ENCODE measurements at places on chromosomes 11 and 22. TPM values are rescaled to one million over a fixed set of nuclear protein-coding genes. Genes with fewer than 3 reads are reported as not detected.

DNA sequence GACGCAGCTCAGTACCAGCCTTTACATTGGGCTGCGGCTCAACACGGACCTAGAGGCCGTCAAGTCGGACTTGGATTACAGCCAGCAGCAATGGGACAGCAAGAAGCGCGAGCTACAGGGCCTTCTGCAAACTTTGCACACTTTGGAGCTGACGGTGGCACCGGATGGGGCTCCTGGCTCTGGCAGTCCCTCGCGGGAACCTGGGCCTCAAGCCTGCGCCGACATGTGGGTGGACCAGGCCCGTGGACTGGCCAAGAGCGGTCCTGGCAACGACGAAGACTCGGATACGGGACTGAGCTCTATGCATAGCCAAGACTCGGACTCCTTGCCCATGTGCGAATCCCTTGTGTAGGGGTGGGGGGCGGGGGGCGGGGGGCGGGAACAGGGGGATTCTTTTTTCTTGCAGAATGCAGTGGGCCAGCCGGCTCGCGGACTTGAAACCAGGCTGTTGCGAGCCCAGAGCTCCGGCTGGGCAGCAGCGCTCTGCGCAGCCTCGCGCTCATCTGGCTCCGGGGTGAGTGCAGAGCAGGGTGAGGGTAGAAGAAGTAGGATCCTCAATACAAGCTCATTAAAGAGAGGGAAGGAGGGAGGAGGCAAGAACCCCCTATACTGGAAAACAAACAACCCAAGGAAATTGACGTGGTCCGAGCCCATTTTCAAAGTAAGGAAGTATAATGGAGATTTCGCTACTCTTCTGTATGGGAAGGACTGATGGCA is 1.8 kb downstream of the RASSF10 start:
- H3K27me3 ChIP-seq = peaks cover 86% of the 10 kb centered on the region
- peak overlapping the region; percentile 54 for H3K27ac ChIP-seq
- H3K4me1 ChIP-seq = peaks cover 34% of the 10 kb centered on the region
- peaks cover 6% of the 10 kb centered on the region for H3K36me3 ChIP-seq
- peak; percentile 68 for DNase-seq

DNA sequence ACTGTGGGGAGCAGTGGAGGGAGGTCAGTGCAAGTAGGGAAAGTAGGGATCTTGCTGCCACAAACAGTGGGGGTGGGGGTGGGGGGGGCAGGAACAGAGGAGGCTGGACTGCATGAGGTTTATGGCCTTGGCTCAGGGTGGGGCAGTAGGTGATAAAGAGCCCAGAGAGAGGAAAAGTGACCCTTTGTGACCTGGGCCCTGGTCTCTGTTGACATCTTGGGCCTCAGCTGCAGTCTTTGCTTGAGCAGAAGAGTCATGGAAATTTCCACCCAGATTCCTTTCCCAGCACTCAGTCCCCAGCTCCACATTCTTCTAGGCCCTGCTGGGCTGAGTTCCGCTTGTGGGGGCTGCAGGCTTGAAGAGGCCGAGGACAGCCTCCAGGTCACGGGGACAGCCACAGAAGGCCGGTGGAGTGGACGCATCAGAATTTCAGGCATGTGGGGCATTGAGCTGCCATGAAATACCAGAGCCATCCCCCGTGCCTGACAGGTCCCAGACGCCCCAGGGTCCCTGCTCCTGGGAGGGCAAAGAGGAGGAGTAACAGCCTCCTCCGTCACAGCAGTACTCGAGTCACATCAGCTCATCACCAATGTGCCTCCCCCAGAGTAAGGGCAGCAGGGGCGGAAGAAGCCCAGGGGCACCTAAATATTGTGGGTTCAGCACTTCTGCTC is 9.7 kb upstream of the MALAT1 start:
- H3K4me3 ChIP-seq = peak overlapping the region; percentile 78
- no peaks in the 10 kb centered on the region for H3K36me3 ChIP-seq
- H3K27ac ChIP-seq = peak overlapping the region; percentile 94

The CACNA1I gene
- 0.60 TPM for total RNA-seq

The TMA7B gene
- total RNA-seq = not detected

- no peak for DNase-seq
- peaks cover 36% of the 10 kb centered on the region for H3K36me3 ChIP-seq
These were observed 3.6 kb downstream of the SREBF2 start for GRCh38 chr22:41836551-41836950.

GRCh38 chr11:5929571-5930368 is 12.3 kb upstream of the OR56A3 start:
- H3K27me3 ChIP-seq = no peaks in the 10 kb centered on the region
- H3K27ac ChIP-seq = no peak overlapping the region
- no peak for DNase-seq

The ROM1 gene
- total RNA-seq = 1.4 TPM

DNA sequence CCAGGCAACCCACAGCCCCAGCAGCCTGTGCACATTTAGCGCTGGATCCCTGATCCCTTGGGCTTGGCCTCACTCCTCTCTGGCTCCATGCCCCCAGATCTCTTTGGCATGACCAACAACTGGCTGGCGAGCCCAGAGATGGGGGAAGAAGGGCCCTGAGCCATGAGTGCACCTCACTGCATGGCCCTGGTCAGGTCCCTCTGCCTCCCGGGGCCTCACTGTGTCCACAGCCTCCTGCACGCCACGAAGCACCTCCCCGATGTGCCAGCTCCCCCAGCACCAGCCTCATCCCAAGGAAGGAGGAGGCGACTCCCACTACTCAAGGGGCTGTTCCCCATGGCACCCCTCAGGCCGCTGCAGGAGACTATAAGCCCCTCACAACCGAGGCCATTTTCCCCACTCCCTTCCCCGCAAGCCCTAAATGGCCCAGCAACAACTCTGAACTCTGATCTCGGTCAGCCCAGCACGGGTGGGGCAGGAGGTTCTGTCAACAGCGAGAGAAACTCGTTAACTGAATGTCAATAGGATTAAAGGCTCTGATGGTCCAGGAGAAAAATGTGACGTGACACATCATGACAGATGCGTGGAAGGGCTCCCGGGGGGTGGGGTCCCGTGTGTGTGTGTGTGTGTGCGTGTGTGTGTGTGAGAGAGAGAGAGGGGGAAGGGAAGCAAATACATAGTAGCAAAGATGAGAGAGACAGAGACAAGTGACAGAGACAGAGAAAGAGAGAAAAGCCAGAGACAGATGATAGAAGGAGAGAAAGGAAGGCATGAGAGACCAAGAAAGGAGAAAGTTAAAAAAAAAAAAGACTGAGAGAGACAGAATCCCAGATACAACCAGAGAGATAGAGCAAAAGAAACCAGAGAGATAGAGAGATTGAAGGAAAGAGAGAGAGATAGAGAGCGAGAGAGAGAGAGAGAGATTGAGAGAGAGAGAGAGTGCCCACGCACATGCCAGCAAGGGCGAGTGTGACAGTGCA is 28.4 kb upstream of the SYT7 start:
- no peaks in the 10 kb centered on the region for H3K36me3 ChIP-seq
- H3K4me3 ChIP-seq = peak overlapping the region; percentile 26
- H3K27me3 ChIP-seq = peaks cover 6% of the 10 kb centered on the region
- DNase-seq = no peak
- peak overlapping the region; percentile 64 for H3K27ac ChIP-seq

DNA sequence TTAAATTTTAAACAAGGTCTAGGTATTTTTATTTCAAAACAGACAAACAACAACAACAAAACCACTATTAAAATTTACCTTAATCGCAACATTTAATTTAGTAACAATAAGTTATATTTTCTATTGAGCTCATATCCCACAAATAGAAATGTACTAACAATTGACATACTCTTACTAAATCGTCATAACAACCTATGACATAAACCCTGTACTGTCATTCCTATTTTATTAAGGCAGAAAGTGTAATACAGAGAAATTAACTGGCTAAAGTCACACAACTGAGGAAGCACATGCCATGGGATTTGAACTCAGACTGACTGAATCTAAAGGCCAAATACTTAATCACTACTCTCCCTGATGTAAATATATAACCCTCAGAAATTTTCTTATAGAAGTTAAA is 3.0 kb downstream of the KIF18A start:
- H3K36me3 ChIP-seq = no peaks in the 10 kb centered on the region
- no peak overlapping the region for H3K27ac ChIP-seq
- H3K27me3 ChIP-seq = no peaks in the 10 kb centered on the region
- H3K4me1 ChIP-seq = peaks cover 33% of the 10 kb centered on the region

DNA sequence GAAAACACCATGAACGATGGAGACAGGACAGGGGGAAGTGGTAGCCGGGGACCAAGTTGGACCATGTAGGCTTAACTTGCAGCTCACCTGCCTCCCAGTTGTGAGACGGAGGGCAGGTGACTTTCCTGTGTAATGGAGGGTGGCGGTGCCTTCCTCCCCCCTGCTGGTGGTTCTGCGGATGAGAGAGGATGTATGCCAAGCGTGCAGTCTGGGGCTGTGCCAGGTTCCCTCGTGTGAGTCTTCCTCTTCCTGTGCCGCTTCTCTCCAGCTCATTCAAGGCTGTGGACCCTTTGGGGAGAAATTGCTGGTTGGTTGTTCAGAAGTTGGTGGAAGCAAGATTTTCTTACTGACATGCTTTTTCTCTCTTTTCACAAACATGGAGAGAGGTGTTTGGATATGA is 35.1 kb downstream of the MPPED1 start:
- H3K4me3 ChIP-seq = no peak overlapping the region
- H3K27ac ChIP-seq = no peak overlapping the region
- H3K36me3 ChIP-seq = no peaks in the 10 kb centered on the region
- H3K4me1 ChIP-seq = no peaks in the 10 kb centered on the region
- DNase-seq = no peak
- peaks cover 17% of the 10 kb centered on the region for H3K27me3 ChIP-seq

The TP53I11 gene
- total RNA-seq = 38.2 TPM

- no peak overlapping the region for H3K4me3 ChIP-seq
- H3K27me3 ChIP-seq = peaks cover 31% of the 10 kb centered on the region
- H3K27ac ChIP-seq = no peak overlapping the region
These were observed 492.7 kb downstream of the BRD1 start for GRCh38 chr22:49334976-49335375.

DNA sequence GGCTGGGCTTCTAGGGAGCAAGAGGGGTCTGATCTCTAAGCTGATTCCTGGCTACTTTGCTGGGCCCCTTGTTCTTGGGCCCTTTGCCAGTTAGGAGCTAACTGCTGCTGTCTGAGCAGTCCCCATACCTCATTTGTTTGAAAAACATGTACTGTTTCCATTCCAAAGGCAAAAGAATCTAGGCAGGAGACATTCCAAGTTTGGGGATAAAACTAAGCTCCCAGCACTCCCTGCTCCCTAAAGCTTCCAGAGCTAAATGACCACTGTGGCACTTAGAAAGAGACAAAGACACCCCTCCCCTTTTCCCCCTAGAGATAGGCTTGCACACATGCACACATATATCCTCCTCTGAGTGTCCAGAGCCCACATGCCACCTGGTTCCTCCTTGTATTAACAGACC is 22.7 kb upstream of the RRM1 start:
- H3K27me3 ChIP-seq = no peaks in the 10 kb centered on the region
- peaks cover 3% of the 10 kb centered on the region for H3K36me3 ChIP-seq
- no peak overlapping the region for H3K4me3 ChIP-seq
- no peak for DNase-seq
- peaks cover 13% of the 10 kb centered on the region for H3K4me1 ChIP-seq
- H3K27ac ChIP-seq = peak overlapping the region; percentile 24

The PES1 gene
- total RNA-seq = 71.3 TPM

The FBXO7 gene
- 122 TPM for total RNA-seq

The SCUBE2 gene
- total RNA-seq = 7.9 TPM

DNA sequence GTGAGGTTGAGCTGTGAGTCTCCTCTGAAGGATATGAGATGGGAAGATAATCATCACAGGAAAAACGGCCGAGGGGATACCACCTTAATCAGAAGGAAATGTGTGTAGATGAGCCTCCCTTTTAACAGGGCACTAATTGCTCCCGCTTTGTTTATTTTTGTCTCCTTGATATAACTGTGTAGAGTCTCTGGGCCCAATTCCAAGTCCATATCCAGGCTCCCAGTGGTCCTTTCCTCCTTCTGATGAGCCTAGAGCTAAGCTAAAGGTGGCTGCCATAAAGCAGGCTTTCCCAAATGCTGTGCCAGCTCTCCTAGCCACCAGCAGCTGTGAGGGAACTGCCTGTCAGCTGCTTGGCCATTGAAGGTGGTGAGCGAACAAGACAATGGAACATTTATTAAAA is 17.1 kb upstream of the CCDC90B start:
- H3K27ac ChIP-seq = no peak overlapping the region
- no peaks in the 10 kb centered on the region for H3K27me3 ChIP-seq
- no peaks in the 10 kb centered on the region for H3K36me3 ChIP-seq

DNA sequence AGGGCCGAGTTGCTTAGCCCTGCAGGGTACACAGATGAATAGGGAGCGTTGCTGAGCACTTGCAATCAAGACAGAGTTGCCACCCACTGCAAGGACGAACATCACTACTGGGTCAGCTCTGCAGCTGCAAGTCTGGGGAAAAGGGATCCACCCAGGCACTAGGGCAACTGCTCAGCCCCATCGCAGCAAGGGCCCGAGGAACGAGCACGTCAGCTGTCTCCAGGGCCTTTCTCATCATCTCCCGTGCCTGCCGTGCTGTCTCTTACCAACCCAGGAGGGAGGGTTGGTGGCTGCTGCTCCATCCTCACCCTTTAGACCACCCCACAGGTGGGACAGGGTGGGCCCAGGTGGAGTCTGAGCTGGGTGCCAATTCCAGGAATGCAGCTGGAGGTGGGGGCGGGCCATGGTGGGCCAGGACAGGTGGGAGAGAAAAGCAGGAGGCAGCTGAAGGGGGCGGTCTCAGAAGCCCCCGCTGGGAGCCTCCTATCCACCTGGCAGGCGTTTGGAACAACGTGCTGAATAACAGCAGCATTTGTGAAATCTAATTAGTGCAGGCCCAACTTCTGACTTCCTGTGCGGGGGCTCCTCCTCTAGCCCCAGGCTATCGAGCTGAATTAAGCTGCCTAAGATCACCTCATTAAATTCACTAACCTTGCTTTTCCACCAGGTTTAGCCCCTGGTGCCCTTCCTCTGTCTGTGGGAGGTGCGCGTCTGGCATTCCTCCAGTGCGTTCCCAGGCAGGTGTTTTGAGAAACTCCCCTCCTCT is 252.5 kb downstream of the ST3GAL4 start:
- peaks cover 41% of the 10 kb centered on the region for H3K4me1 ChIP-seq
- H3K27ac ChIP-seq = no peak overlapping the region
- no peak overlapping the region for H3K4me3 ChIP-seq
- no peaks in the 10 kb centered on the region for H3K36me3 ChIP-seq

The CD3E gene
- total RNA-seq = not detected

DNA sequence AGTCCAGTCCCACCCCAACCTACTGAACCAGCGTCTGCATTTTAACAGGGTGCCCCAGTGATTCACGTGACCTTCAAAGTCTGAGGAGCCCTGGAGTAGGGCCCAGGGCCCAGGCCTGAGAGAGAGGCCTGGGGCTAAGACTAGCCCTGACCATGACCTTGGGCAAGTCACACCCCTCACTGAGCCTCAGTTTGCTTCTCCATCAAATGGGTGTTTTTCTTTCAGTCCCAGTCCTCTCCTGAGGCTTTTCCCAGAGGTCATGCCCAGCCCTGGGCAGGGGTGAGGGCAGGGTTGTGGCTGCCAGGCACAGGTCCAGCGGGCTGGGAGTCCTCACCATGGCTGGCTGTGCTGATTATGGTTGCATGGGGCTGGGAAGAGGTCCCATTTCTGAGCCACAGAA is 33.0 kb upstream of the GCAT start:
- no peaks in the 10 kb centered on the region for H3K36me3 ChIP-seq
- no peak overlapping the region for H3K4me3 ChIP-seq
- H3K4me1 ChIP-seq = peaks cover 14% of the 10 kb centered on the region
- no peaks in the 10 kb centered on the region for H3K27me3 ChIP-seq
- no peak for DNase-seq

All from type B pancreatic cell (in vitro differentiated cells).